ENCODE measurements at places on chromosomes 5 and 9. TPM values are rescaled to one million over a fixed set of nuclear protein-coding genes. Genes with fewer than 3 reads are reported as not detected.

SLC6A3 gene
- 0.08 TPM for total RNA-seq

CARTPT gene
- total RNA-seq: not detected

DNA sequence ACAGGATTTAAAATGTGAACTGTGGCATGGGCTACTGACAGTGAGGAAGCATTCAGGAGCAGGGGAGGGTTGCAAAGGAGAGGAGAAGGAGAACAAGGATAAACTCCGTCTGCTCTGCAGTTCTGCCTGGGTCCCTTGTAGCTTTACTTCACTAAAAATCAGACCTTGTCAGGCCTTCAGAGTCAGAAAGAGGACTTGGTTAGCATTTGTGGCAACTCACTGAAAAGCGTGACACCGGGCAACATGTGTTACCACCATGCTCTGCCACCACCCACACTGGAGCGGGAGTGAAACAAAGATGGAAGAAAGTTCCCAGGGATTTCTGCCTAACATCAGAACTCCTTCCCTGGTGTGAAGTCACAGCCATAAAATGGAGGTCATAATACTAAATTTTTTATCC, 19.3 kb downstream of the FYB1 start:
- H3K36me3 ChIP-seq: peaks cover 13% of the 10 kb centered on the region
- peaks cover 31% of the 10 kb centered on the region for H3K4me1 ChIP-seq
- peak overlapping the region; percentile 76 for H3K4me3 ChIP-seq
- peak; percentile 42 for DNase-seq
- no peaks in the 10 kb centered on the region for H3K27me3 ChIP-seq

DNA sequence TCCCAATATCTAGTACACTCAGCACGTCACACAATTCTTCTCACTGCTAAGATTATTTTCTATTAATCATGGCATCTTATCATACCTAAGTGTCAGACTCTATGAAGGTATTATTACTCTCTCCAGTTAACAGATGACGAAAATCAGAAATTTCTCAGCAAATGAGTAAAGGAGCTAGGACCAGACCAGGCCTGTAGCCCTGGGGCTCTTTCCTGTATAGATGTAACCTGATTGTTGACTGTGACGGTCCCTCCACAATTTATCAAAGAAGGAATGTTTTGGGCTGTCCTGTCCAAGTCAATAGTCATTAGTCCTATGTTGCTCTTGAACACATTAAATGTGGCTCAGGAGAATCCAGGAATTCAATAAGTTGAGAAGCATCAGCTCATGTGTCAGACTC, 106.2 kb downstream of the ST8SIA4 start:
- H3K27ac ChIP-seq: no peak overlapping the region
- no peak for DNase-seq
- H3K36me3 ChIP-seq: no peaks in the 10 kb centered on the region
- no peaks in the 10 kb centered on the region for H3K4me1 ChIP-seq
- H3K4me3 ChIP-seq: no peak overlapping the region
- no peaks in the 10 kb centered on the region for H3K27me3 ChIP-seq

- H3K27ac ChIP-seq: no peak overlapping the region
- no peak for DNase-seq
- no peak overlapping the region for H3K4me3 ChIP-seq
- H3K4me1 ChIP-seq: no peaks in the 10 kb centered on the region
- H3K27me3 ChIP-seq: no peaks in the 10 kb centered on the region
- no peaks in the 10 kb centered on the region for H3K36me3 ChIP-seq
Observed at GRCh38 chr5:83530193-83530592, 58.6 kb downstream of the VCAN start.

- no peak overlapping the region for H3K4me3 ChIP-seq
- no peak overlapping the region for H3K27ac ChIP-seq
- H3K36me3 ChIP-seq: no peaks in the 10 kb centered on the region
Observed at GRCh38 chr9:13113216-13113615, 166.3 kb downstream of the MPDZ start.

DNA sequence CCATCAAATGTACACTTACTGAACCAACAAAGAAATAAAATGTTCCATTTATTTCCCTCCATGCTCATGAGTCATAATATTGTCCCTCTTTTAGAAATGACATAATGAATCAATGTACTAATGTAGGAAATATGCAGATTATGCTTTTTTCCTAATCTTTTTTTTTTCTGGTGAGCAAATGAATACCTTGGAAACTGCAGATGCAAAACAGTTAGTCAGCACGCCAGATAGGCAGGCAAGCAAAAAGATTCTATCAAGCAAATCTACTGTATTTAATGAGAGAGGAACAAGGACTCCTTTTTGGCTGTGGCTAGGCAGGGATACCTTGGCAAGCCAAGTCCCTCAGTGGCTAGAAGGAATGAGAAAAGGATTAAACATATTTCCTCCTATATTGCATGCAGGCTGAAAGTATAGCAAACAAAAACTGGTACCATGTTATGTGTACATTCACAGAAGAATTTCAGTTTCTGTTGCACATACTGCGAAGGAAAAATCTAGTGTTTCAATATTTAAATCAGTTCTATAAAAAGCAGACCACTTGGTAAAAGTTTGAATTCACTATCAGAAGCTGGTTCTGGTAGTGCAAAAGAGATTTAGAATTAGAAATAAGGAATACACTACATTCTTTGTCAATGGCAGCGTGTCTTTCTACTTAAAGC, 605.4 kb downstream of the TLE1 start:
- no peak for DNase-seq
- H3K27ac ChIP-seq: no peak overlapping the region
- no peak overlapping the region for H3K4me3 ChIP-seq
- H3K36me3 ChIP-seq: no peaks in the 10 kb centered on the region
- H3K4me1 ChIP-seq: no peaks in the 10 kb centered on the region
- H3K27me3 ChIP-seq: no peaks in the 10 kb centered on the region

CTNND2 gene
- 0.20 TPM for total RNA-seq

RNF183 gene
- total RNA-seq: not detected

GRCh38 chr5:96997265-96997859, 61.5 kb downstream of the LNPEP start:
- no peaks in the 10 kb centered on the region for H3K4me1 ChIP-seq
- no peak overlapping the region for H3K4me3 ChIP-seq
- H3K27ac ChIP-seq: no peak overlapping the region
- no peak for DNase-seq
- H3K36me3 ChIP-seq: peaks cover 81% of the 10 kb centered on the region
- H3K27me3 ChIP-seq: no peaks in the 10 kb centered on the region

Data from CD4-positive, alpha-beta T cell (primary cell).